ENCODE measurements at places on chromosomes 3 and 15.
A peak's percentile ranks its signal among the peaks of the same experiment; 100 is the strongest.

- DNase-seq = no peak
These were observed 2.4 kb upstream of the DCBLD2 start for GRCh38 chr3:98903705-98904481.

DNA sequence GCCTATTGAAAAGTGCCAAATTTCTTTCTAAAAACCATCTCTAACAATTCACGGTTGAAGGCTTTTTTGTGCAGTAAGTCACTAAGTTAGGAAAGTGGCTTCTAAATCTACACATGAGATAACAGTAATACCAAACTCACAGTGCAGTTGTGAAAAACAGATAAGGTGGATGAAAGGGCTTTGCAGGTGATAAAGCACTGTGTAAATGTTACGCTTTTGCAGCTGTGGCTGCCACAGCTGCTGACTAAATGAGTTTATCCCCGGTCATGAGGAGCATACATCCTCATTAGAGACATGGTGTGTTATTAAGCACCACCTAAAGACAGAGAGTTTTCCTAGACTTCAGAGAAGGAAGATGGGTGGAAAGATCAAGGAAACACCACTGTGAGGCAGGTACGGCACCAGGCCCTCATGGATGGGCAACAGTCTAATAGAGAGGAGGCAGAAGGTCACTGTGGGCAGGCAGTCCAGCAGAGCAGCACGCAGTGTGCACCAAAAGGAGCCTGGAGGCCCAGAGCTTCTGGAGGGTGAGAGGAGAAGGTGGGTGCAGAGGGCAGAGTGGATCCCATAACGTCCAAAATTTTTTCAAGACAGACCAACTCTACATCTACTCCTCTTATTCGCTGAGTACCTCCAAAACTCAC is 68.5 kb downstream of the FMN1 start:
- no peak for DNase-seq

GRCh38 chr15:64837502-64837901 is 4.2 kb upstream of the PLEKHO2 start:
- DNase-seq = no peak

DNA sequence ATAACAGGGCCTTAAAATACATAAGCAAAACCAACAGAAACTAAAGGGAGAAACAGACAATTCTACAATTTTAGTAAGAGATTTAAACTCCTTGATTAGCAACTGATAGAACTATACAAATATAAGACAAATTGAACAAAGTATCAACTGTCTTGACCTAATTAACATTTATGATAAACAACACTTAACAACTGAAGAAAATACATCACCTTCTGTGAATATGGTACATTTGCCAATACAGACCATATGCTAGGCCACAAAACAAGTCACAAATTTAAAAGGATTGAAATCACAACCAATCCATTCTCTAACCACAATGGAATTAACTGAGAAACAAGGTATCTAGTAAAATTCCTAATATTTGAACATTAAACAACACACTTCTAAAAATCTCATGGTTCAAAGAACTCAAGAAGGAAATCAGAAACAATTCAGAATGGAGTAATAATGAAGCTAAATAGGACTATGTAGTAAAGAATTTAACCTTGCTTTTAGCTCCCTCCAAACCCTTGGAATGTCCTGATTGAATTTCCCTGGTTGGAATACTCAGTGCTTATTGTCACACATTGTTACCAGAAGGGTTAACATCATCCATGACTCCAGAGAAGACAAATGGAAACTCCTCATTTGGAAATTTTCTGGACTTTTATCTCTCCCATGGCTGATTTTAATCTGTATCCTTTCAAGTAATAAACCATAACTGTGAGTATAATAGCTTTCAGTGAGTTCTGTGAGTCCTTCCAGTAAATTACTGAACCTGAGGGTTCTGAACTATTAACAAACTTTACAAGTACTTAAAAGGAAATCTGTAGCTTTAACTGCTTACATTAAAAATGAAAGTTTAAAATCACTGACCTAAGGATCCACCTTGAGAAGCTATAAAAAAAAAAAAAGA is 88.8 kb downstream of the DLG1 start:
- no peak for DNase-seq

DNA sequence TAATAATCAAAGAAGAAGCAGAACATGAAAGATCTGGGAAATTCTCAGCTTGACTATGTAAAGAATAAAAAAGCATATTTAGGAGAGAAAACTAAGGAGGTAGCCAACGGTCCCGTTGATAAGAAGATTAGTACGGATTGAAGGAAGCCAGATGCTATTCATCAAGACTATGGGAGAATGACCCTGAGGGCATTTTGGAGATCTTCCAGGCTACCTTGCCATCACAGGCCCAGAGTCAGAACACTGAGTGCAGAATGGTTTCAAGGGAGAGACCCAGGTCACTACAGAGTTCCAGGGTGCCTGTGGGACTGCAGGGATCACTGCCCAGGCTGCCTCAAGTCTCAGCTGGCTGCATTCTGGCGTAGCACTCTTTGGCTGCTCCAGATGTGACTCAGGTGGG is 752.9 kb upstream of the ARPP21 start:
- DNase-seq = no peak

DNA sequence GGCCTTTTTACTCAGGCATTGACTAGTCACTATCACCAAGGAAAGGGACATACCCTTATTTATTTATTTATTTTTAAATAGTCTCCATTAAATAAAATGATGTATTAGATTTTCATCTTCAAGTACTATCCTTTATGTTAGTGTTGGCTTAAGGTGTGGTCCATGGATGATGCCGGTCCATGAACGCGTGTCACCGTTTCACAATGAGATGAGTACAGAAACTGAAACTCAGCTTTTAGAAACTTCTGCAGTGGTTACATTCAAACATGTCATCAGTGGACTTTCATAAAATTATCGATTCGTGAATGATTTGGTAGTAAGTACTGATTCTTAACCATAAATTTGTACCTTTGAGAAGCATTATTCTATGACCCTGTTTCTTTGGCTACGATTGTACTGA is 166.6 kb downstream of the SATB1 start:
- no peak for DNase-seq

- no peak for DNase-seq
These were observed 92.5 kb downstream of the IL20RB start for GRCh38 chr3:137050281-137050680.

- peak; percentile 27 for DNase-seq
These were observed 125.0 kb upstream of the SMAD3 start for GRCh38 chr15:66940368-66940767.

- DNase-seq = no peak
These were observed 6.9 kb downstream of the ISL2 start for GRCh38 chr15:76343313-76343996.

GRCh38 chr3:189419038-189419437 is 212.2 kb upstream of the TP63 start:
- no peak for DNase-seq

DNA sequence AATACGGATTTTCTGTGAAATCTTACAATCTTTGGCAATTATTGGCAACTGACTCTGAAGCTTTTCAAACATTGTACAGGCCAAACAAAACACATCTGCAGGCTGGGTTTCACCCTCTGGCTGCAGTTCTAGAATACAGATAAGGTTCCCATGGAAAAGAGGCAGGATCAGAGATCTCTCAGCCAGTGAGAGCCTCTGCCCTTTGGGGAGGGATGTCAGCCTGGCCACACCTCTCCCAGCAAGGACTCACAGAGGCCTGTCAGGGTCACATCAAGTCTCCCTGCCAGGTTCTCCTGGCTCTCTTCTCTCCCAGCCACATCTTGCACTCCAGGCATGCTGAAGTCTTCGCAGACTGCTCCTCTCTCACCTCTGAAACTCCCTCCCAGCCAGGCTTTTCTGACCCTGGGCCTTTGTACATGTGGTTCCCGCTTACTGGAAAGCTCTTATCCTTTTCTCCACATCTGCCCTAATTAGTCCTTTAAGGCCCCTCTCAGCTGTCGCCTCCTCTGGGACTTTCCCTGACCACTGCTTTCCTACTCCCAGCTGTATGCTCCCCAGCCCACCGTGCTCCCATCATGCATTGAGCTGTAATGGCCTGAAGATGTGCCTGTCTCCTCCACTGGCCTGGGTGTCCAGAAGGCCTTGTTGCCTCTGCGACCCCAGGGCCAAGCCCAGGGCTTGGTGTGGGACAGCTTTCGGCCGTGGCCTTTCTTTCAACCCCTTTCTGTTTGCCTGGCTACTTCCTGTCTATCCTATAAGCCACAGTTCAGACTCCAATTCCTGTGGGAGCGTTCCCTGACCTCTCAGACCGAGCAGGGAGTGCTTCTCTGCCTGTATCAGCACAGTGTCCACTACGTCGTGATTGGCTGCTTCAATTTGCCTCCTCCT is 4.3 kb downstream of the RBP1 start:
- DNase-seq = no peak

- peak; percentile 40 for DNase-seq
These were observed 8.6 kb upstream of the SST start for GRCh38 chr3:187678726-187679268.

GRCh38 chr3:171122240-171122639 is 95.7 kb upstream of the SLC2A2 start:
- DNase-seq = no peak

- peak; percentile 35 for DNase-seq
These were observed 513 bp downstream of the VGLL4 start for GRCh38 chr3:11643201-11643603.

- DNase-seq = no peak
These were observed 690.6 kb downstream of the MCTP2 start for GRCh38 chr15:94921936-94922335.

- no peak for DNase-seq
These were observed 724 bp downstream of the RPSA start for GRCh38 chr3:39407259-39407629.

GRCh38 chr15:32098033-32098432 is 67.7 kb downstream of the CHRNA7 start:
- DNase-seq = no peak

DNA sequence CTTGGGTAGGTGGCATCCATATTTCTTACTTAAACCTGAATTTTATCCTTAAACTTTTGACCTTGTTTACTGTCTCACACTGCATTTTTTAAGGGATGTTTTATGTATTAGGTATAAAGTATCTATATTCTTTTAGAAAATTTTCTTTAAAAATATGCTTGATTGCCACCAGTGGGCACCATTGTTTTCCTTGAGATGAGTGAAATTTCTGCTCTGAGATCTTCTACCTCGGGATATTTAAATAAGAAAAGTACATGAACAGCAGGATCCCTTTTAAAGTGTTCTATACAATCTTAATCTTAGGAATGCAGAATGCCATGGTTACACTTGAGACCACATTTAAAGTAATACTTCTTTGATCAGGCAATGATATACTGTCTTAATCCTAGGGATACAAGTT is 108.7 kb downstream of the SLMAP start:
- no peak for DNase-seq

GRCh38 chr3:47299381-47300318 is 16.9 kb downstream of the KLHL18 start:
- DNase-seq = no peak

DNA sequence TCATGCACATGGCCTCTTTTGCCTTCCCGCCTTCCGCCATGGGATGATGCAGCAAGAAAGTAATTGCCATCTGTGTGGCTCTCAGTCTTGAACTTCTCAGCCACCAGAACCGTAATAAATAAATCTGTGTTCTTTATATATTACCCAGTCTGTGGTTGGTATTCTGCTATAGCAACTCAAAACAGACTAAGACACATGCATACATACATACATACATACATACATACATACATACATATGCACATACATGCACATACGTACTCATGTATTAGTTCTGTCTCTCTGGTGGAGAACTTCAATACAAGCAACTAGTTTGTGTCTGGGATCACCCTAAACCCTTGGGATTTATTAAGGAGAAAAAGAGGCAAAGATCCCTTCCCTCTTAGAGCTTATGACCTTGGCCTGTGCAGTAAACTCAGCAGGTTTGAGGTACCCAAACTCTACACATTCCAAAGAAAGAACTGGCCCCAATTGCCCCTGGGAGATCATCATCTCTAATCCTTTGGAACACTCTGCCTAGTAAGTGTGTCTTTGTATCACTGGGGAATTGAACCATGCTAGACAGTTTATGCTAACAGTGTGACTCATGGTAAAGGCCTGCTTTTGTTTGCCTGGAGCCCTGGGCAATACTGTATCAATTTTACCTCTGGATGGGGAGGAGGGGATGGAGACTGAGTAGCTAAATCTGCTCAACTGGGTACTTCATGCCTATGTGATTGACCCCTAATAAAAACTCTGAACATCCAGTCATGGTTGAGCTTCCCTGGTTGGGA is 115.6 kb upstream of the LMCD1 start:
- DNase-seq = no peak

GRCh38 chr3:59862686-59863085 is 812.9 kb upstream of the CFAP20DC start:
- no peak for DNase-seq

DNA sequence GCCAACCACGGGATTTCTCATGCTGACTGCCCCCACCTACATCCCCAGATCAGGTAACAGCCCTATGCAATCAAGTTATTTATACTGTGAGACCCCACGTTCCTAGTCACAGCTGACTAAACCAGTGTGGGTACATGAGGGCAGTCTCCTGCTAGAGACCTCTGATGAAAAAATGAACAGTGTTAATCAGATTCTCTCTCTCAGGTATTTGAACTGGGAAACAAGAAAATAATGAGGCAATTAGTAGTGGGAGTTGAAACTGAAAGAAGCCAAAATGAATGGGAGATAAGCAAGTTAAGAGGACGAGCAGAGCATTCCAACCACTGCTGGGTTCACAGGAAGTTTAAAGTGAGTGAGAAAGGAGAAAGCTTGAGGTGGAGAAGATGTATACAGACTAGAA is 98.5 kb upstream of the MYO5C start:
- DNase-seq = no peak

GRCh38 chr3:133540896-133541674 is 32.4 kb upstream of the CDV3 start:
- no peak for DNase-seq

DNA sequence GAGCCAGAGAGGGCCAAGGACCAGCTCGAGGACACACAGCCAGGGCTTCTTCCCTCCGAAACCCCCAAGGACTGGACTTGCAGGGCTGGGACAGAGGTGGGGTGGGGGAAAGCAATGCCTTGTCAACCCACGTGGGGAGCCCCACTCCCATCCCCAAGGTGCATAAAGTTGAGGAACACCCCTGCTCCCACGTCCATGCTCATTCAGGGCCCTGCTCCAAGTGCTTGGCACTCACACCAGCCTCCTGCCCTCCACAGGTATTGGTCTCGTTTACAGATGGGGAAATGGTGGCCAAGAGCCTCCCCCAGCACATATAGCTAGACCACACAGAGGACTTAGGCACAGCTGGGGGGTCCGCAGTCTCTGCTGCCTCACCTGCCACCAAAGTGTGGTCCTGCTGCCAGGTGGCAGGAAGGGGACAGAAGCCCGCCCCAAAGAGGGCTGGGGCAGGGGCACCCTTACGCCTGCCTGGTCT is 50.5 kb upstream of the CSPG4 start:
- no peak for DNase-seq

DNA sequence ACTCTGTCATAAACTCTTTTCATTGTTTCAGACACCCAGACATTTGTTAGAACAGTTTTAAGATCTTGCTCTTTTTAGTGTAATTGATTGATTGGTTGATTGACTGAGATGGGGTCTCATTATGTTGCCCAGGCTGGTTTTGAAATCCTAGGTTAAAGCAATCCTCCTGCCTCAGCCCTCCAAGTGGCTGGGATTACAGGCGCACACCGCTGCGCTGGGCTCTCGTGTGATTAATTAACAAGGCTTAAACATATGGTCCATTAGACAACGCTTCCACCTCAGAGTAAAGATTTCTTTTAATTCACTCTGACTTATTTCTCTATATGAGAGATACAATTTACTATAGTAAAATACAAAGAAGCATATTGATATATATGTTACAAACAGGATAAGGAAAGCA is 114.0 kb upstream of the C2CD4B start:
- DNase-seq = no peak
